Uterus (tissue), 4 donors: ENCODE measurements at places on chromosomes 7 and 10. TPM values are rescaled to one million over a fixed set of nuclear protein-coding genes. Genes with fewer than 3 reads are reported as not detected.

Gene ZEB1
- 193 TPM for total RNA-seq

Gene PSMG3
- total RNA-seq = 32.9 TPM

Gene ZPBP
- not detected for total RNA-seq

DNA sequence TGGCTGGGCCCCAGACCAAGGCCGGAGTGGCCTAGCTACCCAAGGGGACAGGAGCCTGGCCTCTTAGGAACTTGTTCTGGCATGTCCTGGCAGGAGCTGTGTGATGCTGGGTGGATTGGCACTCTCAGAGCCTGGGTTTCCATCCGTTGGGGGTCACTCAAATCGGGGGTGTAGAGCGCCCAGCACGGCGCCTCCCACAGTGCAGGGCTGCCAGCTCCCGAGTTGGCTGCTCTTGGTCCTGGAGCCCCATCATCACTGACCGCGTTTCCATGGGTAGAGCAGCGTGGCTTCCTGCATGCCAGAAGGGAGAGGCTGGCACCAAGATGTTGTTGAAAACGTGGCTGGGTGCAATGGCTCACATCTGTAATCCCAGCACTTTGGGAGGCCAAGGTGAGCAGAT, 70.3 kb downstream of the UNCX start:
- DNase-seq = no peak
- H3K4me3 ChIP-seq = no peak overlapping the region
- H3K4me1 ChIP-seq = no peaks in the 10 kb centered on the region
- H3K27me3 ChIP-seq = no peaks in the 10 kb centered on the region
- no peak overlapping the region for H3K27ac ChIP-seq
